ENCODE measurements at places on chromosomes 1 and 21.

GRCh38 chr1:207274882-207275281, 46.6 kb upstream of the CD55 start:
- DNase-seq: no peak

DNA sequence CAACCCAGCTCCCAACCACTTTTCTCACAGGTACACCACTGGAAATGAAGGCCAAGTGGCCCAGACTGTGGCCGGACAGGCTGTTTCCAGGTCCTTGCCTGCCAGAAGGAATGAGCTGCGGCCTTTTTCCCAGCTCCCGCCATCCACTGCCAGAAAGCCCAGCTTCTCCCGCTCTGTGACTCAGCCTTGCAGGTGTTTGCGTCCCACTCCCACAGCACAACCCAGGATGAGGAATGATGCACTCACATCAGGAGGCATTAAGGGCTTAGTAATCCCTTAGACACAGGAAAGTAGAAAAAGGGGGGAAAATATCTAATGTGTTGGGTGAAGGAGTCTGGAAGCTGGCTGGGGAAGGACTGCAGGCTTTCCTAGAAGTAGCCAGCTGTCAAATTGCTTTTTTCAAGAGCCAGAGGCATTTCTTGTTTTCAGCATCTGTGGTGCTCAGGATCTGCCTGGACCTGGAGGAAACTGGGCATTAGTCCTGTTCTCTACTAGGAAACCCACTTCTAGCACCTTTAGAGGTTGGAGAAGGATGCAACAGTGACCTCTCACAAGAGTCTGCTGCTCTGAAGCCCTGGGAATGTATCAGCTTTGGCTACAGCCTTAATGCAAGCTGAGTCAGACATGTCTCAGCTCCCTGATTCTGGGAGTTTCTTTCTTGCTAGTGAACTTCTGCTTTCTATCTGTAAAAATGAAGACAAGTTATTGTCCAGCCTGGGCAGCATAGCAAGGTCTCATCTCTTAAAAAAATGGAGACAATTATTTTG, 13.2 kb upstream of the MAP1LC3C start:
- no peak for DNase-seq

GRCh38 chr1:7666249-7666648, 104.8 kb upstream of the VAMP3 start:
- no peak for DNase-seq

DNA sequence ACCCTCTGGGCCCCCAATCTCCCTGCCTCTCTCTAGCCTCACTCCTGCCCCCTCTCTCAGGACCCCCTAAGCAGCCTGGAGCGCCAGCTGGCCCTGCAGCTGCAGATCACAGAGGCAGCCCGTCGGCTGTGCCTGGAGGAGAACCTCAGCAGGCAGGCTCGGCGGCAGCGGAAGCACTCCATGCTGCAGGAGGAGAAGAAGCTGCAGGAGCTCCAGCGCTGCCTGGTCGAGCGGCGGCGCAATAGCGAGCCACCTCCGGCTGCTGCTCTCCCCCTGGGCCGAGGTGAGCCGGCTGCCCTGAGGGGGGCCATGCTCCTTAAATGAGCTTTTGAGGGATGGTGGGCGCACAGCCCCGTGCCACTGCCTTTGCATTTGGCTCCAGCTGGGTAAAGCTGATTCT, 6.2 kb downstream of the INAVA start:
- no peak for DNase-seq

- no peak for DNase-seq
Observed at GRCh38 chr1:41618871-41619270, 134.4 kb upstream of the EDN2 start.

- no peak for DNase-seq
Observed at GRCh38 chr21:43345746-43346409, 81.1 kb downstream of the SIK1 start.

GRCh38 chr1:47449822-47450552, 12.1 kb downstream of the FOXD2 start:
- DNase-seq: peak; percentile 39

DNA sequence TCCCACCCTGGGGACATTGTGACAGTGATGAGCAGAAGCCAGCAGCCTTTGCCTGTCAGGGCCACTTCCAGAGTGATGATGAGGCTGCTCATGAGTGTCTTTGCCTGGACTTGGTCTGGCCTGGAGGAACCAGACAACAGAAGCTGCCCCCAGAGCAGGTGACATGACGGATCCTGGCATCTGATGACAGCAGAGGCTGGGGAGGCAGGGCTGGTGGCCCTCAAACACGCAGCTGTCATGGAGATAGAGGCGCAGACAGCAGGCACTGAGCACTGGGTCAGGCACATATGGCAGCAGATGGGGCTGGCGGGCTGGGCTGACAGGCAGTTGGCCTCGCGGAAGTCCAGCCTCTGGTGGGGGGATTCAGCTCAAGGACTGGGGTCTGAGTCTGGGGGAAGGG, 66.4 kb upstream of the STUM start:
- DNase-seq: no peak

DNA sequence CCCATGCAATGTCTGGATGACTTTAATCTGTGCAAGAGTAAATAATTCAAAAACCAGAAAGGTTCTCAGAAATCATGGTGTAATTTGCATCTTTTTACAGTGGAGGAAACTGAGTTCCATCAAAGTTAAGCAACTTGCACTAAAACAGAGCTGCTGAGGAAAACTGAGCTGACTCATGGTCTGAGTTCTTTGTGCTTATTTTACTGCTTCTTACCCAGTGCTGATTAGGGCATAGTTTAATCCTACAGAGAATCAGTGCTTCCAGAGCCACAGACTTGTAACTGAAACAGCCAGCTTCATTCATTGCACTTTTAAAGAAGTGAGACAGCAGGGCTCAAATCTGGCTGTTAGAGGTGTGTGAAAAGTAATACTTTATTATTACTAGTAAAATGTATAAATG, 10.9 kb upstream of the RWDD3 start:
- DNase-seq: no peak

DNA sequence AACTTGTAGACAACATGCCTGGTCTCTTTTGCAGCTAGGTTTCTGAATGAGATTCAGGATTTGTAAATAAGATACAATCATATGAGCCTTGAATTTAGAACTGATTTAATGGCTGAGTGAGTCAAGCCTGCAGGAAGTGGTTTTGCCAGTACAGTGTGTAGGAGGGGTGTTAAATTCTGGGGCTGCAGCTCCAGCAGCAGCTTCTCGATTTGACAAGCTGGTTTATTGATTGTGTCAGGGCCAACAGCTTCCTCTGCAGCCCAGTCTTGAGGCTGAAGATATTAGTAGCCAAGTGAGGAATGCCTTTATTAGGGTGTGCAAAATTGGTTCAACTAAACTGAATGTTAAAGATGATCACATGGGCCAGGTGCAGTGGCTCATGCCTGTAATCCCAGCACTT, 11.5 kb upstream of the PLA2G5 start:
- no peak for DNase-seq

DNA sequence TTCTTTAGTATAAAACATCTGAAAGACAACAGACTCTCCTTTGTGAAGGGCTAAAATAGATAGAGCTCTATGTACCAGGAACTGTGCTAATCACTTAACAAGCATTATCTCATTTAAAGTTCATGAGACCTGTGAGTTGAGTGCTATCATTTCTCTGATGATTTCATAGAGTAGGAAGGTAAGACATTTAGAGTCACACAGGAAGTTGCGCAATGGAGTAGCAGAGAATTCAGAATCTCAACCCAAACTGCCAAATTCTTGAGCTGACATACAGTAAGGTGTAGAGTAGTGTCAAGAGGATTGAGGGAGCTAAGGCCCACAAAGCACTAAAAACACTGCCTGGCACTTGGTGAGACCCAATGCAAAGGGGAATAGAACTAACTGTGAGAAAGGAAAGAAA, 384.3 kb downstream of the NTNG1 start:
- DNase-seq: no peak

DNA sequence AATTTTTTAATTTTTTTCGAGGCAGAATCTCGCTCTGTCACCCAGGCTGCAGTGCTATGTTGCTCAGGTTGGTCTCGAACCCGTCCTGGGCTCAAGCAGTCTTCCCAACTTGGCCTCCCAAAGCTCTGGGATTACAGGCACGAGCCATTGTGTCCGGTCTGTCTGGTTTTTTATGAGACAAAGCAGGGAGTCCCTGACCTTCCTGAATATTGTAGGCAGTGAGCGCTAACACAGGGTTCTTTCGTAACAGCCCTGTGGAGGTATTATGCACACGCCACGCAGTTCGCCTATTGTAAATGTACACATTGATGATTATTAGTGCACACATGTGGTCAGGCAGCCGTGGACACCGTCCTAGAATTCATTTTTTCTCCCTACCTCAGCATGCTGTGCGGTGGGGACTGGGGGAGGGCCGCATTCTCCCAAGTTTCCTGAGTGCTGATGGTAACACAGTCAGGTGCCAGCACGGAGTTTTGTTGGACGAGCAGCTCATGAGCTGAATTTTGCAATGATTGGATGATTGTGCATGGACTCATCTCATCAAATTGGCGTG, 19.6 kb downstream of the SPSB1 start:
- no peak for DNase-seq

GRCh38 chr21:36542312-36543101, 62.6 kb upstream of the CLDN14 start:
- no peak for DNase-seq

GRCh38 chr1:246497331-246497915, 9.7 kb downstream of the SMYD3 start:
- DNase-seq: peak; percentile 79

GRCh38 chr1:11188381-11188780, 774 bp upstream of the ANGPTL7 start:
- no peak for DNase-seq

DNA sequence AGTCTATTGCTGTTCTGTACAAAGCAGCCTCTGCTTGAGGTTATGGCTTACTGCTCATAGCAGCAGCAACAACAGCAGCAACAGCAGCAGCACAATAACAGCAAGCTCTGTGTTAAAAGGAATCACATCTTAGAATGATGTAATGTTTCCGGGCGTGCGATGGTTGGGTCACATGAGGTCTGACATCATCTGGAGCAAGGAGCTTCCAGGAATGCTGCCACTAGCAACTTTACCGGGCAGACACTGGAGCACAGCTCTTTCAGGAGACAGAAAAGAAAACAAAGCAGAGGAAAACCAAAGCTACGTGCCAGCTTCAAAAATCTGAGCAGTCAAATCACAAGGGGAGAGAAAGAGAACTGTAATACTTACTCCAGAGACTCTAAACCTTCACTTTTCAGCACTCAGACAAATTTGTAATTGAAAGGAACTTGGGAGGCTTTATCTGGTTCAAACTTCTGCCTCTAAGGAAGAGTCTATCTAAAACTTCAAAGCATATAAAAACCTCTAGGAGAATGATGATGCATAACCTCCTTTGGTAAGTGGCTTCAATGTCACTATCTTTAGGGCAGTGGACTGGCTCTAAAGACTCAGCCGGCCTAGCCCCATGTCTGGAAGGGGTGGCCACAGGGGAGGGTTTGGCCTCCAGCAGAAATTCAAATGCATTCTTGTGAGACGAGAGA, 28.3 kb upstream of the RAB3GAP2 start:
- DNase-seq: no peak

DNA sequence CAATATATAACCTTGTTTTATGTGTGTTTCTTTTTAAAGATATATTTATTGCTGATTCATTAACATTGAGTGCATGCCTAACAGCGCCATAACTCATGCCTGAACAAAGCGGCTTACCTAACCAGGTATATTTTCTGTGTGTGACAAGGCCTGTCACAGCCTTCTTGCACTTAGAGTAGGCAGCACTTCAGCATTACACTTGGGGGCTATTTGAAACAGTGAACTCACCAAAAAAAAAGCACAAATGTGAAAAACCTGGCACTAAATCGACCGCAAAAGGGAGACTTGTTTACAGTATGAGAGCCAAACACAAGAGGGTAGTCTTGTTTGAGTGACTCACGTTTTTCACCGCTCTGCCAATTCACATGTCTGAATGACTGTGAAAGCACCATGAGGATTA, 111.7 kb downstream of the DISP1 start:
- no peak for DNase-seq

- DNase-seq: no peak
Observed at GRCh38 chr1:44035726-44036408, 4.6 kb upstream of the SLC6A9 start.

DNA sequence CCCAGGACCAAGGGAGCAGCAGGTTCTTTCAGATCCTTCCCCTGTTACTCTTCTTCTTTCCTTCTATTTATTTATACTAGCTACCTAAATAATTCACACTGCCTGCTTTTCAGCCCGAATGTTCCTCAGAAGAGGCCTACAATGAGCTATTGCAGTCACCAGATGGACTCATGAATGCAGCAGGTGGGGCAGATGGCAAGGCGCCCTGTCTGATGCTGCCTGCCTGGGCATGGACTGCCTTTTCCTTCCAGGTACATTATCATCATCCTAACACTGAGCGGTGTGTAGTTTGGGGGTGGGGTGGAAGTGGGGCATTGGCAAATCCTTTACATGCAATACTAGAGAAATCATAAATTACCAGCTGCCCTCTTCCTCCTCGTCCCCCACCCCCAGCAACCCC, 17.6 kb downstream of the ESRRG start:
- DNase-seq: no peak

DNA sequence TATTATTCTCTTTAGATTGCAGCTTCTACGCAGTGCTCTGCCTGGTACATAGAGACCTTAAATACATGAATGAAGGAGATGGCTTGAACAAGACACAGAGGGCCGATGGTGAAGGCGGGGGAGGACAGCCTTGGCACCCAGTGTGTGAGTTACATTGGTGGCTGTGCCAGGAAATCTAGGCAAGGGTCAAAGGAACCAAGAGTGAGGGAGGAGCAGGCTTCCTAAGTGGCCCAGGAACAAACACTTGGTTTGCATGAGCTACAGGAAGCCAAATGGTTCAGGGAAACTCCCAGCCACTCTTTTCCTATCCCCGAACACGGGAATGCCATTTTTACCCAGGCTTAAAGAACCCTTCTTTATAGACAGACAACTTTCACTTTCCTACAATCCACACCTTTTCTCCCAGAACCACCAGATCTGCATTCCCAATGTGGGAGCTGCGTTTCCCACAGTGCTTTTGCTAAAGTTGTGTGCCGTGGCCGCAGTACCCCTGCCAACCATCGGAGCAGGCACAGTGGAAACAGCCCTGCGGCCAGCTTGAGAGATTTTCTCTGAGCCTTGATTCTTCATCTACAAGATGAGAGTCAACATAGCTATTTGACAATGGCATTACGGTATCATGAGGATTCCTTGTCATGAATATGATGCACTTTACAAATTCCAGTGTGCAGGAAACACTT, 3.5 kb upstream of the CLEC20A start:
- DNase-seq: peak; percentile 29

DNA sequence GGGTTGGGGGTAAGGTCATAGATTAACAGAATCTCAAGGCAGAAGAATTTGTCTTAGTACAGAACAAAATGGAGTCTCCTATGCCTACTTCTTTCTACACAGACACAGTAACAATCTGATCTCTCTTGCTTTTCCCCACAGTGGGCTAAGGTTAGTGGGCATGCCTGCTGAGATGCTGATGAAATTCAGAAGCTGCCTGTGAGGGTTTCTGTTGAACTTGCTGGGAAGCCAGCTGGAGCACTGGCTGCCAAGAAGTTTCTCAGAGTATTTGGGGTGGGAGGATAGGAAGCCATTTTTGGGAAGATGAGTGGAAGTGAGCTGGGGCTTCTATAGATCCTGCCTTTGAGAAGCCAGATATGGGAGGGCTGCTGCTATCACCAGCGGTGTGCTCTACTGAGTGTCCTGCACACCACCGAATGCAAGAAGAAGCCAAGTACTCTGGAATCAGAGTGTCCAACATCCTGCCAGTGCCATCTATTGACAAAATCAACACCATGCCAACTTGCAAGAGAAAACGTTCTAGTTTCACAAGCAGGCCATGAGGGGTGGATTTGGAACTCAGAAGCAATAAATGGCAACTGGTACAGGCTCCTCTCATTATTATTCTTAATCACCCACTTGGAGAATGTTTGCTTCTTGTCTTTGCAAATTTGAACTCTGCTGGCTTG, 102.7 kb downstream of the PTPRU start:
- peak; percentile 7 for DNase-seq

- peak; percentile 53 for DNase-seq
Observed at GRCh38 chr1:11550664-11551283, 71.8 kb downstream of the DISP3 start.
